ENCODE measurements at places on chromosomes 7 and 10. TPM values are rescaled to one million over a fixed set of nuclear protein-coding genes. Genes with fewer than 3 reads are reported as not detected.

The MBL2 gene
- total RNA-seq: not detected

The ZWINT gene
- total RNA-seq: 15.8 TPM

The ABCC2 gene
- 0.07 TPM for total RNA-seq

- peak; percentile 2 for DNase-seq
Measured at GRCh38 chr7:39453743-39454355, 112.4 kb upstream of the YAE1 start.

DNA sequence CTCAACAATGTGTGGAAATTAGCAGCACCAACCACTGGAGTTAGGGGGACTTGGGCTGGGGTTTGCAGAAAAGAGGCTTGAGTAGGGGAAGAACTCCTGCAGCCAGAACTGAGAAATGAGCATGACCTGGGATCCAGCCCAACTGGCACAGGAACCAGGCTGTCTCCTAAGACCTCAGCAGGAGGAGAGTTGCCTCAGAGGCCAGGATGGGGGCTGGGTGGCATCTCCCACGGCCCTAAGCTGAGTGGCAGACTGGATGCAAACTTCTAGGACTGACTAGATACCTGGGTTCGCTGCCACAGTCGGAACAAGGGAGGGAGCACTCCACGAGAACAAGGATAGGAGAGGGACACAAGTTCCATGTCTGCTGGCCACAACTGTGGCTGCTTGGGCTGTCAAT, 62.6 kb downstream of the RNF32 start:
- DNase-seq: no peak

GRCh38 chr7:73970801-73971229, 57.2 kb upstream of the ELN start:
- DNase-seq: no peak

GRCh38 chr10:97072851-97073665, 112.7 kb downstream of the SLIT1 start:
- no peak for DNase-seq

DNA sequence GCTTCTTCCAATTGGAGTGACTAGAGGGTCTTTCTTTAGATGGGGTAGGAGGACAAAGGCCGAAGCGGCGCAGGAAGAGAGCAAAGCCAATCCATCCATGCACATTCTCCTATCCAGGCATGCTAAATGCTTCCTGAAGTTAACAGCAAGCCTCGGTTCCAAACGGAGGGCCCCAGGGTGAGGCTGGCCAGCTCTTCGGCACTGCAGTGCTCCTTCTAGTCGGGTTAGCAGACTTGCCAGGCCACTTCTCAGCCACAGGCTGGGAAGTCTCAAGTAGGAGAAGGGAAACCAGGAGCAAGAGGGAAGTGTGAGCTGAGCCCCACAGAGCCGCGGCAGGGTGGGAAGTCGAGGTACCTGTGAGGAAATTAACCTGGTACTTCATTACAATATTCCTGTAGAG, 253.8 kb upstream of the INHBA start:
- no peak for DNase-seq

GRCh38 chr7:136131304-136131630, 154.1 kb upstream of the MTPN start:
- DNase-seq: no peak

DNA sequence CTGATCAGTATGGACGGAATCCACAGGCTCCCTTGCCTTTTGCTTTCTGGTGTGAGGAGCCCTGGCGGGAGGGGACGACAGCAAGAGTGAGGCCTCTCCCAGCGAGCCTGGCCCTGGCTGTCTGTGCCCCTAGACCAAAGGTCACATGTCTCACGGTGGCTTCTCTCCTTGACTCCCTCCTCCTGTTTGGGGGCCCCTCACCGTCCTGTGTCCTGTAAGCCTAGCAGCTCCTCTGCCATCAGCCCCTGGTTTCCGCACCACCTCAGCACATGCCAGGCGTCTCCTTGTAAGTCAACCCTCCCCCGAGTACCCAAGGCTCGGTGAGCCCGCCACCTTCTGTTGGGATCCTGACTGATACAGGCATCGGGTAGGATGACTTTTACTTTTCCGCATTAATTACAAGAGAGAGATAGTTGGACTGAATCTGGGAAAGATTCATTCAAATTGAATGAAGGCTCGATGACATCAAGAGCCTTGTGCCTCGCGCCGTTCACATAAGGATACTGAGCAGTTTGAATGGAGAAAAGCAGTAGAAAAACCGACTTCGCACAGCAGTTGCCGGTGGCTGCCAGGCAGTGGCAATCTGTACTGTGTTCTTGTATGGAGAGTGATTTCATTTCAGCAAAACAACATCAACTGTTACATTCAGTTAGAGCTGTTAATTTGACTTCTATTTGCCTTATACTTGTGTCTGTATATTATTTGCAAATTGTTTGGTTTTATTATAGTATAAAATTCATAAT, 119.8 kb downstream of the XRCC2 start:
- DNase-seq: no peak

DNA sequence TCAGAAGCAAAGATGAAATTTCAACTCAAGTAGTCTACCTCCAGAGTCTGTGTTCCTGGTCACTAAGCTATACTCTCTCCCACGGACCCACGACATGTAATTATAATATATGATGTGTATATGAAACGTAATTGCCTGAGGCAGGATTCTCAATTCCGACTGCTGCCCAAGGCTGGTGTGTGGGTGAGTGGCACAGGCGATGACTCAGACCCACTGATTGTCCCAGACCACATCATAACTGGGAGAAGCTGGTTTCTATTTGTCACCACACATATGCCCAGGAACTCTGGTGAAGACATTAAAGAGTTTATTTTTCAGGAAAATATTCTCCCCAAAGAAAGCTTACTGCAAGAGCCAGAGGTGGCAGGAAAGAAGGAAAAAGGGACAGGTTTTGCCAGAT, 219.3 kb downstream of the JAZF1 start:
- DNase-seq: peak; percentile 31

- no peak for DNase-seq
Measured at GRCh38 chr10:84541289-84541637, 212.9 kb downstream of the CCSER2 start.
